ENCODE measurements at places on chromosomes 1 and 21. TPM values are rescaled to one million over a fixed set of nuclear protein-coding genes. Genes with fewer than 3 reads are reported as not detected.

The RGS8 gene
- total RNA-seq: under 0.01 TPM

The DYRK3 gene
- total RNA-seq: 11.0 TPM

The TP73 gene
- under 0.01 TPM for total RNA-seq

The ABCA4 gene
- not detected for total RNA-seq

The RASSF5 gene
- 19.1 TPM for total RNA-seq

The PLPPR4 gene
- not detected for total RNA-seq

The TDRKH gene
- 3.5 TPM for total RNA-seq

The TRIM67 gene
- under 0.01 TPM for total RNA-seq

The SMYD3 gene
- 31.2 TPM for total RNA-seq

The FAM151A gene
- not detected for total RNA-seq

The CRYAA gene
- total RNA-seq: not detected
